ENCODE measurements at places on chromosomes 5 and 9.

GRCh38 chr9:107213561-107214028 is 69.5 kb upstream of the RAD23B start:
- DNase-seq = peak; percentile 8

DNA sequence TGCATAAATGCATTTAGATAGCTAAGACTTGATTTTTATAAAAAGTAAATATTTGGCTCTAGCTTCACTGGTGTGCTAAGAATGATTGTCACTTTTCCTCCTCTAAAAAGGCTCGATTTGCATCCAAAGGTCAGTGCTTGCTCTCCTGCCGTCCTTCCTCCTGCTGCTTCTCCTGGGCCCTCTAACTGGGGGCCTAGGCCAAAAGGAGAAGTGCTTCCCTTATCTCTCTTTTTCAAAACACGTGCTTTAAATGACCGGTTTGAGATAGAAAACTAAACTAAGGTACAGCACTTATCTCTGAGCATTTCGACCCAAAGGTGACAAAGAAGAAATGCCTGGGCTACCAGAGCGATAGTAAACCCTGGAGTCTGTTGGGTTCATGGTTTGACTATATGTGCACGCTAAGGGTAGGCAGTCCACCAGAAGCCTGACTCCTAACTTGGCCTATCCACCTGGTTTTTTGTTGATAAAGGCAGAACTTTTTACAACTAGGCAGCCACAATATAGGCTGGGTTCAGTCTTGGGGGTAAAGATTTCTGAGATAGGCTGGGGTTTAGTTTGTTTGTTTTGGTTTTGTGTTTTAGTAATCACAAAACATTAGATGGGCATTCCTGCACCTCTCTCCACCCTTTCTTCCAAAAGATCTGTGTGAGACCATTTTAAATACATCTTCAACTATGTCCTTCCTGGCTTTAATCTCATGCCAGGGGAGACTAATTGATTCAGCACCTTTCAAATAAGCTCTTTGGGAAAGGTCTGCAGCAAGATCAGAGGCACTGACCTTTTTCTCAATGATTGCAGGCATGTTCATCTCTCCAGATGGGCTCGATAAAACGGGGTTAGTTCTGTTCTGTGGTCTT is 3.8 kb downstream of the NR2F1-AS1 start:
- DNase-seq = no peak

- no peak for DNase-seq
Observed at GRCh38 chr9:121301881-121302286, 33.9 kb downstream of the GSN start.

DNA sequence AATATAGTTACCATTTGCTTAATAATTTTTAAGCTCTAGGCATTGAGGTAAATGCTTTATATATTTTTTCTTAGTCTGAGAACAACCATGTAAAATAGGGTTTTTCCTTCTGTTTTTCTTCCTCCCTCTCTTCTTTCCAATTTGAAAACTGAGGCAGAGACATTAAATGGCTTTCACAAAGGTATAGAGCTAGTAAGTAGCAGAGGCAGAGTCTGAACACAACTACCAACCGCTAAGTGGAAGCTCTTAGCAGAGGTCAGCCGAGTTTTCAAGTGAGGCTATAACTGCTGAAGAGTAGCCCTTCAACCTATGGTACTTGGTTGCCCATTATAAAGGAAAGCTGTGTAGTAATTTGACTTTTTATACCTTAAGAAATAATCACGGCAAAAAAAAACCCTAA is 187.1 kb downstream of the MEF2C start:
- no peak for DNase-seq

DNA sequence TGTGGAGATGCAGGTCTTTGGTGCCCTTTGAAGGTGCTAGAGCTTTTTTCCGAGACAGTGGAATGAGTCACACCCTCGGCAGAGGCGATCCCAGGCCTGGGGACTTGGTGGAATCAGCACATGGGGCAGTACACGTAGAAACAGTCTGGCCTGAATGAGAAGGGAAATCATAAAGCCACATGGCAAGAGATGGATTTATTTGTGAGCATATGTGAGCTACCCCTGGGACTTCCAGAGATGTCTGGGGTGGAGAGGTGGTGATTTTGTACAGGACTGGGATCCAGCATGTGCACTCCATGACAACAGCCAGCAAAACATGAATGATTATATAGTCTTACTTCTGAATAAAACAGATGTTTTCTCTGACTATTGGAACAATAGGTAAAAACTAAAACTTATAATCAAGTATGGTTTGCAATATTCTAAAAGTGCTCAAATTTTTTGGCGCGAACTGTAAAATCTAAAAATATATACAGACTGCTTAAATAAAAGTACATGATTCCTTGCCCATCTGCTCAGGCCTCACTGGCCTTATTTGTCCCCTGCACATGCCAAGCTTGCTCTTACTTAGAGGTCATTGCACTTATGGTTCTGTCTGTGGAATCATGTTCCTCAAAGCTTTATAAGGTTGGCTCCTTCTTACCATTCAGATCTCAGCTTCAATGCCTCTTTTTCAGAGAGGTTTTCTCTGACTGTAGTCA is 54.7 kb upstream of the SMARCA2 start:
- DNase-seq = no peak

GRCh38 chr5:11452852-11453251 is 451.4 kb downstream of the CTNND2 start:
- DNase-seq = no peak

GRCh38 chr5:2201832-2202231 is 319.1 kb upstream of the IRX4 start:
- no peak for DNase-seq

GRCh38 chr5:65103756-65104440 is 335.2 kb downstream of the CWC27 start:
- no peak for DNase-seq

DNA sequence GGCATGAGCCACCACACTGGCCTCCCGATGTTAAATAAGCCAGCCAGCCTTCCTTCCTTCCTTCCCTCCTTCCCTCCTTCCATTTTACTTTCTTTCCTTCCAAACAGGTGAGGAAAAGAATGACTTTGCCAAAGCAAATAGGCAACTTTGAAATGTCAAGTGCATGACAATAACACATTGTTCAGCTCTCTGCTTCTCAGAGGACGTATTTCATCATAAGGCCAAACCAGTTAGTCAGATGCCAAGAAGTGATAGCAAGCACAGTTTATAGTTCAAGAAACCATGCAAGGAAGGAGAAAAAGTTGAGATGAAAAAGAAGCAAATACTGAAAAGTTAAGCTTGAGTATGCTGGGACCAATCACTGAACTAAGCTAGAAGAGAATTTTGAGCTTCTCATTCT is 29.5 kb downstream of the POU4F3 start:
- no peak for DNase-seq

GRCh38 chr5:91264311-91265051 is 118.6 kb downstream of the ARRDC3 start:
- DNase-seq = no peak

GRCh38 chr5:124761010-124761409 is 14.6 kb upstream of the ZNF608 start:
- no peak for DNase-seq

- no peak for DNase-seq
Observed at GRCh38 chr9:100217536-100217935, 118.5 kb downstream of the INVS start.

- DNase-seq = no peak
Observed at GRCh38 chr9:100466829-100467221, 6.1 kb upstream of the TMEFF1 start.

Data from stimulated activated naive CD4-positive, alpha-beta T cell treated with Interleukin-2 at 50 U/mL for 16 hours (primary cell).